ENCODE measurements at places on chromosomes 12 and 14. TPM values are rescaled to one million over a fixed set of nuclear protein-coding genes. Genes with fewer than 3 reads are reported as not detected.

GRCh38 chr12:57483466-57483865 is 3.8 kb upstream of the ARHGAP9 start:
- DNase-seq: no peak
- H3K27ac ChIP-seq: no peak overlapping the region
- no peak overlapping the region for H3K4me3 ChIP-seq
- H3K4me1 ChIP-seq: no peaks in the 10 kb centered on the region
- no peaks in the 10 kb centered on the region for H3K36me3 ChIP-seq

TMTC2 gene
- total RNA-seq: 25.5 TPM

BDKRB2 gene
- 0.37 TPM for total RNA-seq

ZNF268 gene
- 54.2 TPM for total RNA-seq

COCH gene
- 31.1 TPM for total RNA-seq

- H3K4me1 ChIP-seq: peaks cover 19% of the 10 kb centered on the region
- no peak overlapping the region for H3K27ac ChIP-seq
- no peak for DNase-seq
- peaks cover 4% of the 10 kb centered on the region for H3K27me3 ChIP-seq
- no peaks in the 10 kb centered on the region for H3K36me3 ChIP-seq
Observed at GRCh38 chr12:54374562-54375258, 9.8 kb downstream of the ZNF385A start.

DNA sequence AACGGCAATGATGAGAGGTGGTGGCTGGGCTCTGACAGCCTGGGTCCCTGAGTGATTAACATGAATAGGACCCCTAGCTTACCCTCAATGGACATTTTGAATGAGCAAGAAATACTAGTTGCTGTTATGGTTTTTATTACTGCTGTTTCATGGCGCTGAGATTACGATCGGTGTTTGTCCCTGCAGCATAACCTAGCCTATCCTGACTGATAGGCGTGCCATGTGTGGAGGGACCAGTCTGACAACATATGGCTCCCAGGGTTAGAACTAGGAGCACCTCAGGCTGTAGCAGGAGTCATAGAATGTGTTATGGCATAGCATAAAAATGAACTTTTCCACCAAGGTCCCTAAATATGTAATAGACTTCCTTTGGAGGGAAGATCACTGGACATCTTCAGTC is 137.5 kb upstream of the HIF1A start:
- DNase-seq: no peak
- H3K27me3 ChIP-seq: no peaks in the 10 kb centered on the region
- H3K4me1 ChIP-seq: peaks cover 23% of the 10 kb centered on the region
- H3K36me3 ChIP-seq: no peaks in the 10 kb centered on the region
- H3K27ac ChIP-seq: no peak overlapping the region
- H3K4me3 ChIP-seq: no peak overlapping the region

DNA sequence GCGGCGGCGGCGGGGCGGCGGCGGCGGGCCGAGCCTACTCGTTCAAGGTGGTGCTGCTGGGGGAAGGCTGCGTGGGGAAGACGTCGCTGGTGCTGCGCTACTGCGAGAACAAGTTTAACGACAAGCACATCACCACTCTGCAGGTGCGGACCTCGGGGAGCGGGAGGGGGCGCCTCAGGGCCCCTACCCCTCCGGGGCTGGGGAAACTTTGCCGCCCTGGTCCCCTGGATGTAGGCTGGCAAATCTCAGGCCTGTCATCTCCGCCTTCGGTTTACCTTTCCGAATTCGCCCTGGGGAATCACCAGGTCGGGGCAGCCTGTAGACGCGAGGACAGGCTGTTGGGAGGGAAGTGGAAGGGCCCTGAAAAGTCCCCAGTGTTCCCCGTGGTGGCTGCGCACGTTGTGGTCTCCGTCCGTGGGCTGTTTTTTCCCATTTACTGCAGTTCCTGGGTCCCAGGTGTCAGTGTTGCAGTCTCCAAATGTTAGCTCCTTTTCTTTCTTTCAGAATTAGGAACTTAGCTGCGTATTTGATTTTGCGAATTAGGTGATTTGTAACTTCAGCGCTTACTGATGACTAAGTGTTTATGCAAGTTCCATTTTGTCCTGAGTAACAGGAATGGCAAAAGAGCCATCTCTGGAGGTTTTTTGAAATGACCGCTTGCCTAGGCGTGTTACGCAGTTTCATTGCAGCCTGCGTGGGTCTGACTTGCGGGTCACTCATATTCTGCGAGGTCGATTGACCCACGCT is 656 bp downstream of the RAB21 start:
- H3K4me1 ChIP-seq: no peaks in the 10 kb centered on the region
- H3K36me3 ChIP-seq: peaks cover 4% of the 10 kb centered on the region
- no peaks in the 10 kb centered on the region for H3K27me3 ChIP-seq
- H3K4me3 ChIP-seq: peak overlapping the region; percentile 85
- no peak overlapping the region for H3K27ac ChIP-seq
- DNase-seq: peak; percentile 12

DNA sequence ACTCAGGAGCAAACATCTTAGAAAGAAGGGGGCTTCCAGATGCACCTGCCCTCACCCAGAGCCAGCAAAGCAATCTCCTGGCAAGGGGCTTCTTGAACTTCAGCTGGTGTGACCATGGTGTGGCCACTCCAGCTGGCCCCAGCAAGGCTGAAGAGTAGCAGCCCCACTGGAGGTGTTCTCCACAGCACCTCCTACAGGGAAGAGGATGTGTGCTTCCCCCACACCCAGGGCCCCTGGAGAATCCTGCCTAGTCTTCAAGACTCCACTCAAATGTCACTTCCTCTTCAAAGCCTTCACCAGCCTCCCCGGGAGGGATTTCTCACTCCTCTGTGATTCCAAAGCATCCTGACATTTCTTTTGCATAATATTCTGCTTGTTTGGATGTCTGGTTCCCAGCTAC is 8.5 kb downstream of the RAB15 start:
- H3K27ac ChIP-seq: no peak overlapping the region
- DNase-seq: no peak
- H3K27me3 ChIP-seq: no peaks in the 10 kb centered on the region

GRCh38 chr12:25254271-25254880 is 3.6 kb upstream of the KRAS start:
- H3K4me1 ChIP-seq: peaks cover 8% of the 10 kb centered on the region
- H3K36me3 ChIP-seq: no peaks in the 10 kb centered on the region
- no peak overlapping the region for H3K27ac ChIP-seq

SLC5A8 gene
- total RNA-seq: not detected

BICDL1 gene
- 2.5 TPM for total RNA-seq

TULP3 gene
- total RNA-seq: 33.5 TPM

GRCh38 chr12:19482551-19483109 is 43.3 kb downstream of the AEBP2 start:
- no peak overlapping the region for H3K4me3 ChIP-seq
- H3K27me3 ChIP-seq: no peaks in the 10 kb centered on the region
- H3K36me3 ChIP-seq: peaks cover 10% of the 10 kb centered on the region

FSCB gene
- not detected for total RNA-seq

- no peak overlapping the region for H3K4me3 ChIP-seq
- no peak for DNase-seq
- H3K36me3 ChIP-seq: no peaks in the 10 kb centered on the region
- peaks cover 12% of the 10 kb centered on the region for H3K4me1 ChIP-seq
- H3K27me3 ChIP-seq: no peaks in the 10 kb centered on the region
- no peak overlapping the region for H3K27ac ChIP-seq
Observed at GRCh38 chr12:109596418-109597244, 23.0 kb downstream of the MVK start.

GRCh38 chr12:54299515-54300224 is 1.1 kb downstream of the NFE2 start:
- H3K4me3 ChIP-seq: peak overlapping the region; percentile 40
- no peak overlapping the region for H3K27ac ChIP-seq
- no peaks in the 10 kb centered on the region for H3K36me3 ChIP-seq
- no peaks in the 10 kb centered on the region for H3K27me3 ChIP-seq

TNFRSF1A gene
- total RNA-seq: 24.7 TPM

TMEM179 gene
- total RNA-seq: 12.1 TPM

DNA sequence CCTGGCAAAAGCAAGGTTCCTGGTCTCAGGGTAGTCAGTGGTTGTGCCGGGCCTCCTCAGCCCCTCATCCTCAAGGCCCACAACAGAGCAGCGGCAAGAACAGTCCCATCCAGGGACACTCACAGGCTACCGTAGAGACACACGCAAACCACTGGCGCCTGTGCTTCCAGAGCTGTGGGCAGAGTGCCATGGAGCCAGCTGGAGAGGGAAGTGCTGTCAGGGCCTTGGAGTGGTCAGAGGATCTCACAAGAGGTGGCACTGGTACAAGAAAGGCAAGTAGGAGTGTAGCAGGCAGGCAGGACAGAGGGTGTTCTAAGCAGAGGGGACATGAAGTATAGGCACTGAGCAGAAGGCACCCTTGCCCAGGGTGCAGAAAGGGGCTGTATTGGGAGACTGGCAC is 34.6 kb downstream of the ANKRD9 start:
- H3K4me3 ChIP-seq: no peak overlapping the region
- no peaks in the 10 kb centered on the region for H3K4me1 ChIP-seq
- no peak overlapping the region for H3K27ac ChIP-seq
- no peaks in the 10 kb centered on the region for H3K36me3 ChIP-seq
- no peaks in the 10 kb centered on the region for H3K27me3 ChIP-seq

DNA sequence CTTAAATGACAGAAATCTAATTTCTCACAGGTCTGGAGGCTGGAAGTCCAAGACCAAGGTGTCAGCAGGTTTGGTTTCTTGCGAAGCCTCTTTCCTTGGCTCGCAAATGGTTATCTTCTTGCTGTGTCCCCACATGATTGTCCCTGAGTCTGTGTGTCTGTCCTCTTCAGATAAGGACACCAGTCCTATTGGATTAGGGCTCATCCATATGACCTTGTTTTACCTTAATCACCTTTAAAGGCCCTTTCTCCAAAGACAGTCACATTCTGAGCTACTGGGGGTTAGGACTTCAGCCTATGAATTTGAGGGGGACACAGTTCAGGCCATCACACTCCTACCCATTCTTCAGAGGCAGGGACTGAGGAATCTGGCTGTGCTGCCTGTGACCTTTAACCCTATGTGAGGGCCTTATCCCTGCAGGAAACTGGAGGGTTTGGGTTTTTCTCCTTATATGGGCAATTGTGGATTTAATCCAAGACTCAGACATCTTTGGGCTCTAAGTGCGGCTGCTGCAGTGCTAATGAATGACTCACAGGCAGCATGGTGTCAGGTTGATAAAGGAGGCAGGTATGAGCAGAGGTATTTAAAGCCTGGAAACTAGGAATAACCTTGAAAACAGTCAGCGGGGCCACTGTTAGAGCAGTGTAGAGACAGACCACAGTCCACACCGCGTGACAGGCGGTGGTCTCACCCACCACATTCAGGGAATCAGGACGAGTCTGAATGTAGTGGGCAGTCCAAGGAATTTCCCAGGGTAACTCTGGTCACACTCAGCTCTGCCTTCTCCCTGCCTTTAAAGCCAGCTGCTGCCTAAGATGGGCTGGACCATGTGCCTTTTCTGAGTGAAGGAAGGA is 10.2 kb downstream of the TPCN1 start:
- H3K4me3 ChIP-seq: no peak overlapping the region
- no peaks in the 10 kb centered on the region for H3K36me3 ChIP-seq
- no peaks in the 10 kb centered on the region for H3K27me3 ChIP-seq
- H3K27ac ChIP-seq: no peak overlapping the region
- H3K4me1 ChIP-seq: peaks cover 13% of the 10 kb centered on the region

TMEM233 gene
- total RNA-seq: not detected

GRCh38 chr12:78120866-78121560 is 290.3 kb downstream of the NAV3 start:
- no peak for DNase-seq
- no peaks in the 10 kb centered on the region for H3K4me1 ChIP-seq
- no peak overlapping the region for H3K4me3 ChIP-seq
- H3K27me3 ChIP-seq: no peaks in the 10 kb centered on the region
- H3K27ac ChIP-seq: no peak overlapping the region

DNA sequence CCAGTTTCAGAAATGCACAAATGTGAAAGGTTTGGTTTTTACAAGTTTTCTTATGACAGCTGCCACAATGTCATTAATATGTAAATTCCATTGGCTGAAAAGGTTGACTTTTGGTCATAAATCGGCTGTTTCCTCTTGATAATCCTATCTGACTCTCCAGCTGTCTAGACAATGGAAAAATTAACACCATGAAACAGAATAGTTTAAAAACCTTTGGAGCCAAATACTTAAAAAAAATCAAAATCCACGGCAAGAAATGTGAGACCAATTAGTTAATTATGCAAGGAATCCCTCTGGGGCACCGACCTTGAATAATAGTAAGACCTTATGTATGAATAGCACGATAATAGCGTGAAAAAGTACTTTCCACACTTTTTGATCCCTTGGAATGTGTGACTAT is 138.0 kb downstream of the ZNF664 start:
- H3K4me3 ChIP-seq: no peak overlapping the region
- H3K27me3 ChIP-seq: no peaks in the 10 kb centered on the region
- DNase-seq: no peak
- no peak overlapping the region for H3K27ac ChIP-seq
- no peaks in the 10 kb centered on the region for H3K36me3 ChIP-seq

AMDHD1 gene
- total RNA-seq: 1.1 TPM

DNA sequence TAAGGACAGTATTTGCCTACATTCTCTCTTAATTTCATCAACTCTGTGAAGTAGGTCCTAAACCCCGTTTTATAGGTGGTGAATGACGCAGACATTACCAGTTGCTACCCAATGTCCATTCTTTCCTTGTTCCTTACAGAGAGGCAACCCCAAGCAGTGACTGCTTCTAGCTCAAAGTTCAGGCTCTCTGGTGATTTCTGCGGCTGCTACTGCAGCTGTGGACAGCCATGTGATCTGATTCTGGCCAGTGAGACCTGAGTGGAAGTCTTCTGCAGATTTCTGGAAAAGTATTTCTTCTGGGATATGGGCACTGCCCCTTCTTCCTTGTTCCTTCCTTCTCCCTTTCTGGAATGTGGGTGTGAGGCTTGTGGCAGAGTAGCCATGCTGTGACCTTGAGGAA is 82.9 kb downstream of the ARF6 start:
- H3K27ac ChIP-seq: no peak overlapping the region
- peaks cover 8% of the 10 kb centered on the region for H3K4me1 ChIP-seq
- DNase-seq: no peak
- H3K36me3 ChIP-seq: no peaks in the 10 kb centered on the region
- no peaks in the 10 kb centered on the region for H3K27me3 ChIP-seq

- no peaks in the 10 kb centered on the region for H3K36me3 ChIP-seq
- no peak overlapping the region for H3K4me3 ChIP-seq
- H3K27ac ChIP-seq: no peak overlapping the region
- DNase-seq: no peak
Observed at GRCh38 chr12:28603239-28603638, 413.0 kb downstream of the CCDC91 start.

MYF6 gene
- 0.43 TPM for total RNA-seq

- no peak overlapping the region for H3K27ac ChIP-seq
Observed at GRCh38 chr14:44649061-44649460, 142.0 kb upstream of the FSCB start.

RTN1 gene
- total RNA-seq: 18.6 TPM

OTOGL gene
- total RNA-seq: 0.13 TPM

IGF1 gene
- not detected for total RNA-seq

TEAD4 gene
- 22.5 TPM for total RNA-seq

DNA sequence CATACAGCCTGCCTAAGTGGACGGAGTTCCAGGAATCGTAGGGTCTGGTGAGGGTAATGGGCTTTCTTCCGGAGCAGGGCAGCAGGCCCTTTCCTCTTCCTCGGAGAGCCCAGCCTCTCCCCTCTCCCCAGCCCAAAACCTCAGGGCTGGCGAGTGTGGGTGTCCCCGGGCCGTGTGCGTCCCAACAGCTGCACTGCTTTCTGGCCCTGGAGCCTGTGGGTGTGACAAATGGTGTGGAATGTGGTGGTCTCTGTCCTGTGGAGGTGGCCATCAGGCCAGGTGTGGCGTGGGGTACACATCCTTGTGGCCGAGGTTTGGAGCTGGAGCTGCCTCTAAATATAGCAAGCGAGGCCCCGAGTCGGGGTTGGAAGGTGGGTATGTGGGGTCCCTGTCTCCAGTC is 8.5 kb downstream of the ORAI1 start:
- no peak for DNase-seq
- peaks cover 18% of the 10 kb centered on the region for H3K4me1 ChIP-seq
- no peaks in the 10 kb centered on the region for H3K27me3 ChIP-seq
- H3K27ac ChIP-seq: no peak overlapping the region

GRCh38 chr12:78034025-78034424 is 203.3 kb downstream of the NAV3 start:
- no peak overlapping the region for H3K27ac ChIP-seq
- no peaks in the 10 kb centered on the region for H3K36me3 ChIP-seq
- no peak overlapping the region for H3K4me3 ChIP-seq
- no peak for DNase-seq
